ENCODE measurements at places on chromosomes 7 and 10.

DNA sequence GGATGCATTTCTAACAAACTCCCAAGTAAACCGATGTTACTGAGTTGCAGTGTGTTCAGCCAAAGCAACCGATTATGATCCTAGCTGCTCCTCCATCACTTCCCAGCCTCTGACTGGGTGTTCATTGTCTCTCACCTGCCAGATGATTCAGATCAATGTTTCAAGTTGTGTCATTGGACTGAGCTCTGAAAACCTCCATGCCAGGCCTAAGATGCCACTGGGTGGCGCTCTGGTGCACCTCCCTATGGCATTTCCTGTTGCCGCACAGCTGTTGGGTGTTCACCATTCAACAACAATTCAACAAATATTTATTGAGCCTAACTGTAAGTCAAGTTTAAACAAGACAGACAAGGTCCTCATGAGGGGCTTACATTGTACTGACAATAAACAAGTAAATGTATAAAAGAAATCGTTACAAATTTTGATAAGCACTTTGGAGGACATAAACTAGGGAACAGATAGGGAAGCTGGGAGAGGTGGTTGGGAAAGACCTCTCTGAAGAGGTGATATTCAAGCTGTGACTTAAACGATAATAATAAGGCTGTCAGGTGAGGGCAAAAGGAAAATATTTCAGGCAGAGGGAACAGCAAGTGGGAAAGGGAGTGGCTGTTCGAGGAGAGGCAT, 22.8 kb downstream of the RGR start:
- peak; percentile 39 for DNase-seq

GRCh38 chr7:135341049-135341448, 107.4 kb downstream of the STRA8 start:
- DNase-seq: peak; percentile 10

DNA sequence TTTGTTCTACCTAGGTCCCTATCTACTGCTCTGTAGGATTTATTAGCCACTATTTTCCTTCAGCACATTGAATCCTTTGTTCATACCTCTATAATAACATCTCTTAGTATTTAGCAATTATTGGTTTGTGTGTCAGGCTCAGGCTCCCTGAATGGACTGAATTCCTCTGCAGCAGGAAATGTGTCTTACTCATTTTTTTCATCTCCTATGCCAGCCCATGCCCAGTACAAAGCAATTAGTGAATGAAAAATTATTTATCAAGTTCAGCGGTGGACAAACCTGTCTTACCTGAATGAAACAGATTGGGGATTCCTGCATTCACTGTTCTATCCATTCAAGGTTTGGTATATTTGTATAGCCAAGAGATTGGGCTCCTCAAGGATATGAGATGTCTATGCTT, 53.7 kb downstream of the C1GALT1 start:
- DNase-seq: no peak

DNA sequence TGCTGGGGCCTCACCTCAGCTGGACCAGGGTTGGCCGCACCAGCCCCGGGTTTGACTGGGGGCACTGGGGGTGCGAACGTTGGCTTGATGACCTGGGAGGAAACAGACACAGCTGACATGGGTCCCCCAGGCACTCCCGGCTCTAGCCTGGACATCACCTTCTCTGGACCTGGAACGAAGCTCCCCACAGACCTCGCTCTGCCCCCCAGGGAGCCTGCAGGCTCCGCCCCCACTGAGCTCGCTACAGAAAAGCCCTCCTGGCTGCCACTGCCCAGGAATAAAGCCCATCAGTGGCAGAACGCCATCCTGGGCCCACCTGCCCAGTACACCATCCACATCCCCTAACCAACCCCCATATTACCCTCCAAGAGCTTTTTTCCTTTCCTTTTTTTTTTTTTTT, 13.0 kb downstream of the ADAM8 start:
- no peak for DNase-seq

DNA sequence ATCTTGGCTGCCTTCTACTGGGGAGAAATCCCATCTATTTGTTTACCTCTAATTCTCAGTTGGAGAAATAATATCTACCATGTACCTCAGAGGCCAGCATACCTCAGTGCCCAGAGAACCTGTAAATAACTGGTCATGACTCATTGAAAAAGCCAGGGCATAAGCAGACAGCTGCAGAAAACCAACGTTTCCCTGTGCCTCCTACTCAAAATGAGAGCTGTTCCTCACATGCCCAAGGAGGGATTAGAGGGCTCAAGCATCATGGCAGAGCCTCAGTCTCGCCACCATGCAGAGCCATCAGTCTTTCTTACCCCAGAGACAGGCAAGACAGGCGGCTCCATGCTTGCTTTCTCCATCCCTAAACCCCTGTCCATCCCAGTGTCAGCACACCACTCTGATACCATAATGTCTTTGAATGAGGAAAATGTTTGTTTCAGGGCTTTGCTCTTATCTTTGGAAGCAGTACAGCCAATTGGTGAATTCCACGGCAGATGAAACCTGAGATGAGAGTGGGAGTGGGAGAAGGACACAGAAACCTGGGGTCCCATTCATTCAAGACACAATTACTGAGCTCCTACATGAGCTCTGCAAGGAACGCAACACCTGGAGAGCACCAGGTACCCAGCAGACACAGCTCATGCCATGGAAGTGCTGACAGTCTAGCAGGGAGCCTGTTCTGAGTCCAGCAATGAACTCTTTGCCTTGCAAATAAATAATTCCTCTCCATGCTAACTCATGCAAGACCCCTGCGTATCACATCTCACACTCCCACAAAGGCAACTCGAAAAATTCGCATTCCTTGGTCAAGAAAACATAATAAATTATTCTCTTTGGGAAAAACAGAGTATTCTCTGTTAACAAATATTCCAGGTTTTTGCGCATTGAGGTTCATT, 21.1 kb downstream of the PON1 start:
- DNase-seq: peak; percentile 28

GRCh38 chr10:117615649-117616048, 73.1 kb downstream of the EMX2 start:
- DNase-seq: no peak

GRCh38 chr7:116400522-116400921, 99.0 kb upstream of the CAV2 start:
- DNase-seq: no peak

- DNase-seq: no peak
Measured at GRCh38 chr7:3767917-3768777, 467.1 kb downstream of the SDK1 start.

GRCh38 chr10:125160856-125161706, 718 bp upstream of the CTBP2 start:
- peak; percentile 97 for DNase-seq

DNA sequence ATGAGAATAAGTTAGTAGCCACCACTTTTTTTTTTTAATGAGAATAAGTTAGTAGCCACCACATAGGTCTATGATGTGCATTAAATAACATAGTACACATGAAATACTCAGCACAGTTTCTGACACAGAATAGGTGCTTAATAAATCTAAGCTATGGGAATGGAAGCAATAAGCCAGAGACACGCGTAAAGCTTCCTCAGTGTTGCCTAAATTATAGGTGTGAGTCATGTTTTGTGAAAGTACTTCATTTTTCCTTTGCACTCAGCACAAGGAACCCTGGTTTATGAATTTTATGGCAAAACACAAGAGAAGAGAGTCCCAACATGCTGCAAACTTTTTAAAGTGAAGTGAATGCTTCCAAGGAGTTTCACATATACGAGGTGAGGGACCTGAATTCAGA, 267.4 kb downstream of the RNLS start:
- DNase-seq: no peak

DNA sequence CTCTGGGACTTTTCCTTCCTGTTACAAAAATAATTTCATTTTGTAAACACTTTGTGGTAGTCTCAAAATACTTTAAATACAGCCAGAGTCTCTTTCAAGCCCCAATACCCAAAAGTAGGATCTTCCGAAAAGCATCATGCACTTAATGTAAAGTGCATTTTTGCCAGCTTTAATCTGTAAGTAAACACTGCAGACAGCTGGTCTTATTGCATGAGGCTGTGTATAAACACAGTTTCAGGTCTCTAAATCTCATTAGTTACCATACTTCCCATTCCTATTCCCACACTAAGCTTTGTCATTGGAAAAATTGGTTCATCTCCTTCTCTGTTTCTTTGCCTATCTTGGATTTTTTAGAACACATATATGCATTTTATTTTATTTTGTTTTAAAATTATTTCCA, 87.6 kb upstream of the GNAI1 start:
- DNase-seq: peak; percentile 90

- no peak for DNase-seq
Measured at GRCh38 chr7:123270570-123270969, 70.8 kb upstream of the SLC13A1 start.

GRCh38 chr10:91758303-91759146, 39.7 kb upstream of the TNKS2 start:
- peak; percentile 63 for DNase-seq

- DNase-seq: no peak
Measured at GRCh38 chr10:49191349-49191748, 3.2 kb upstream of the TMEM273 start.

GRCh38 chr10:110643035-110643652, 992 bp upstream of the RBM20 start:
- DNase-seq: no peak

- DNase-seq: peak; percentile 46
Measured at GRCh38 chr7:18357691-18358090, 137.9 kb upstream of the HDAC9 start.

GRCh38 chr7:78649236-78649635, 804.2 kb downstream of the MAGI2 start:
- no peak for DNase-seq

DNA sequence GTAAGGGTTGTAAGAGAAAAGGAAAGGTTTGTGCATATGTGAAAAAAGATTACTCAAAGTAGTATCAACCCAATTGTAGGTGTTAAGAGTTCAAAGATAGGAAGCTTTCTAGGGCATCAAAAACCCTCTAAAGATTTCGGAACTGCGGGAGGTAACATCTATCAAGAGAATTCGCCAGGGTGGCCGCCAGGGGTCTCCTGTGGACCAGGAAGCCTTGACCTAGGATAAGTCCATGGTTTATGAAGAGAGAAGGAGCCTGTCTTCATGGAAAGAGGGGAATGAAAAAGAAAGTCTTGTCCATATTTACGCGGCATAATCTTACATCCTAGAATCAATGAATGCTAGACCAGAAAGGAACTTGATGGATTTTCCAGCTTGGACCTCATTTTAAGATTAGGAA, 140.7 kb upstream of the CALCR start:
- peak; percentile 75 for DNase-seq

- DNase-seq: no peak
Measured at GRCh38 chr10:34995925-34996324, 94.2 kb downstream of the CUL2 start.

GRCh38 chr10:84204122-84204521, 9.8 kb downstream of the CDHR1 start:
- DNase-seq: peak; percentile 56

DNA sequence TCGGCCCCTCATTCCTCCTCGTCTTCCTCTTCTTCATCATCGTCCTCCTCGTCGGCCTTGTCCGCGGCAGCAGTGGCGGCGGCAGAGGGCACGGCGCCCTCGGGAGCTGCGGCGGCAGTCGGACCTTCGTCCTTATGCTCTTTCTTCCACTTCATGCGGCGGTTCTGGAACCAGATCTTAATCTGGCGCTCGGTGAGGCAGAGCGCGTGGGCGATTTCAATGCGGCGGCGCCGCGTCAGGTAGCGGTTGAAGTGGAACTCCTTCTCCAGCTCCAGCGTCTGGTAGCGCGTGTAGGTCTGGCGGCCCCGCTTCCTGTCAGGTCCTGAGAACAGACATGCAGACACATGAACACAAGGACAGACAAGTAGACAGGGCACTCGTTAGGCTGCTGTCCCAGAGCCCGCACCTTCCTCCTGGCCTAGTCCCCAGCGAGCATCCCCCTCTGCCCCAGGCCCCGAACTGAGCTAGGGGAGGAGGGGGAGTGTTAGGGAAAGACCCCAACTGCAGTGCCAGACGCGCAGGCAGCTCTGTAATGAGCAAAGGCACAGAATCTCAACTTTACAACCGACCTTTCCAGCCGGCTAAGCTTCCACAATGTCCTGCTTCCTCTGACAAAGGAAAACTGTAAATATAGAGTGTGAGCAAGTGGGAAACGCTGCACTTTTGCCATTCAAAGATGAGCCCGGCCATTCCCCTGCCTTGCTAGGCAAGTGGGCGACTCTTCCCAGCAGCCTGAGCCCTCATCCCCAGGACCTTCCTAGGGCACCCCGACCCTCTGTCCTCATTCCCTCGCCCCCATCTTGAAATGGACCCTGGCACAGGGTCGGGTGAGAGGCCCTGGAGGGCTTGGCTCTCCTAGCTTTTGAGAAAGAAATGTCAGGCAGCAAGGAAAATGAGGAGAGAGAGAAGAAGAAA, 1.3 kb downstream of the HOXA7 start:
- no peak for DNase-seq

- DNase-seq: no peak
Measured at GRCh38 chr7:158350166-158350900, 237.3 kb downstream of the PTPRN2 start.

DNA sequence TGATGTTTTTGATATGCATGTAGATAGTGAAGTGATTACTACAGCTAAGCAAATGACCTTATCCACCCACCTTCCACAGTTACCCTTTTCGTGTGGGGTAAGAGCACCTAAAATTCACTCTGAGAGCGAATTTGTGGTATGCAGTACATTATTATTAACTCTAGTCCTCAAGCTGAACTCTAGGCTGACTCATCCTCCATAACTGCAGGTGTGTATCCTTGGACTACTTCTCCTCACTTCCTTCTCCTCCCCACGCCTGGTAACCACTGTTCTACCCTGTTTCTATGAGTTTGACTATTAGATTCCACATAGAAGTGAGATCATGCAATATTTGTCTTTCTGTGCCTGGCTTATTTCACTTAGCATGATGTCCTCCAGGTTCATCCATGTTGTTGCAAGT, 484.6 kb downstream of the GATA3 start:
- DNase-seq: no peak

DNA sequence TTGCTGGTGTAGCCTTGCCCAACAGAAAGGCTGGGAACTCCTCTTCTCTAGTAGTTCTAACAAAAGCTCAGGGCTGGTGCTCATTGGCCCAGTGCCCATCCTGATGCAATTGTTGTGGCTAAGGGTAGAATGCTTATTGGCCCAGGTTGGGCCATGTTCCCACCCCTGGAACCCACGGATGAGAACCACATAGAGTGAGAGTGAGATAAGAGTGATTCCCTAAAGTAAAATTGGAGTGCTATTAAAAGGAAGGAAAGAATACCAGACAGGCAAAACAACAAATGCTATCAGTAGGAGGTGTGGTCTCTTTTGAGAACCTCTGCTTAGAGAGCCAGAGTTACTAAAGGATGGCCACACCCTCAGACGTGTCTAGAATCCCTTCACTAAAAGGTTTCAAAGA, 49.2 kb downstream of the LGI1 start:
- no peak for DNase-seq

- DNase-seq: peak; percentile 15
Measured at GRCh38 chr10:50279489-50279888, 28.2 kb upstream of the ASAH2 start.

GRCh38 chr10:43263551-43264343, 3.1 kb downstream of the RASGEF1A start:
- peak; percentile 31 for DNase-seq

GRCh38 chr10:82440775-82441174, 565.8 kb downstream of the NRG3 start:
- DNase-seq: no peak

- no peak for DNase-seq
Measured at GRCh38 chr10:36492590-36493515, 632.5 kb upstream of the ANKRD30A start.

All from NCI-H82 (cell line).